ENCODE measurements at places on chromosomes 3 and 15.

GRCh38 chr3:183182073-183182472, 19.5 kb upstream of the LAMP3 start:
- no peak for DNase-seq

- no peak for DNase-seq
Observed at GRCh38 chr3:67875858-67876257, 221.4 kb upstream of the SUCLG2 start.

- no peak for DNase-seq
Observed at GRCh38 chr3:129574206-129574605, 31.2 kb downstream of the H1-8 start.

GRCh38 chr3:24495326-24495994, 810 bp upstream of the THRB start:
- peak; percentile 56 for DNase-seq

DNA sequence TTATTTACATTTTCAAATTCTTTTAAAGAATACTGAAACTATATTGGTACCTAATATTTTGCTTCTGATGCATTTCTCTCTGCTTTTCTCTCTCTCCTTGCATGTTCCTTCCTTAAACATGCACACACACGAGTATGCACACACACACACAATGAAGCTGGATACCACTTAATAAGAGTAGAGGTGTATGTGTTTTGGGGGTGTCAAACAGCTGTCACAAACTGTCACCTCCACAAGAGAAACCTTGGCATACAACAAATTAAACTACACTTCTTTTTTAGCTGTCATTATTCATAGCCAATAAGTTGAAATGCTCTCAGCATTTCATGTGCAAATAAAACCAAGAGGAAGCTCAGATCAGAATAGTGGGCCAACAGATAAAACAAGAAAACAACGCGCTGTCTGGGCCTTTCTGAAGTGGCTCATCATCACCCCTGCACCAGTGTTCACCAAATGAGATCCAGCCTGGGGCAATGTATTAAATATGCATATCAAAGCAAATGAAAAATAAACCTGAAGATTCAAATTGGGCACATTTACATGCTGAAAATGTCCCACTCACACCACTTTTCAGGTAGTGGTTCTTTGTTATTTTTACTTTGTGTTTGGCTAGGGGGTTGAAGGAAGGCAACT, 9.7 kb downstream of the MEIS2 start:
- no peak for DNase-seq

- DNase-seq = no peak
Observed at GRCh38 chr3:185631108-185631507, 45.0 kb downstream of the SENP2 start.

DNA sequence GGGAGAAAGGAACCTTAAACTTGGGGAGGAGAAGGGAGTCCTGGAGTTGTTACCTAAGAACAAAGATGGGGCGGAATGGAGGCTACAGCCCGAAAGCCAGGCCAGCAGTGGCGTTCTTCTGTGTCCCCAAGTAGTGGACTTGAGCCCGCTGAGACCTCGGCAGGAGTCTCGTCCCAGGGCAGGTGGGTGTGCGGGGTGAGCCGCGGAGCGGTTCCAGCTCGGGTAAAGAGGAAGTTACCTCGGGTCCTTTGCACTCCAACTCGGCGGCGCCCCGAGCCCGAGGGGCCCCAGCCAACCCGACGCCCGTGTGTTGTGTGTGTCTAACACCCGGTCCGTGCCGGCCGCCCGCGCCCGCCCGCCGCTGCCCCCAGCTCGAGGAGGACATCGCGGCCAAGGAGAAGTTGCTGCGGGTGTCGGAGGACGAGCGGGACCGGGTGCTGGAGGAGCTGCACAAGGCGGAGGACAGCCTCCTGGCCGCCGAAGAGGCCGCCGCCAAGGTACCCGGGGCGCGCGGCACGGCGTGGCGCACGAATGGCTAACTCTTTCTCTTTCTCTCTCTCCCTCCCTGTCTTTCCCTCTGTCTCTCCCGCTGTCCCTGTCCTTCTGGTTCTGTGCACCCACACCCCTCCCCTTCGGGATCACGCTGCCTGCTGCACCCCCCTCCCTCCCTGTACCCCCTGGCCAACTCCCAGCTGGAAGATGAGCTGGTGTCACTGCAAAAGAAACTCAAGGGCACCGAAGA, 959 bp downstream of the TPM1 start:
- DNase-seq = no peak

Measured in prostate gland (tissue), 2 donors.